ENCODE measurements at places on chromosomes 1 and 21.

DNA sequence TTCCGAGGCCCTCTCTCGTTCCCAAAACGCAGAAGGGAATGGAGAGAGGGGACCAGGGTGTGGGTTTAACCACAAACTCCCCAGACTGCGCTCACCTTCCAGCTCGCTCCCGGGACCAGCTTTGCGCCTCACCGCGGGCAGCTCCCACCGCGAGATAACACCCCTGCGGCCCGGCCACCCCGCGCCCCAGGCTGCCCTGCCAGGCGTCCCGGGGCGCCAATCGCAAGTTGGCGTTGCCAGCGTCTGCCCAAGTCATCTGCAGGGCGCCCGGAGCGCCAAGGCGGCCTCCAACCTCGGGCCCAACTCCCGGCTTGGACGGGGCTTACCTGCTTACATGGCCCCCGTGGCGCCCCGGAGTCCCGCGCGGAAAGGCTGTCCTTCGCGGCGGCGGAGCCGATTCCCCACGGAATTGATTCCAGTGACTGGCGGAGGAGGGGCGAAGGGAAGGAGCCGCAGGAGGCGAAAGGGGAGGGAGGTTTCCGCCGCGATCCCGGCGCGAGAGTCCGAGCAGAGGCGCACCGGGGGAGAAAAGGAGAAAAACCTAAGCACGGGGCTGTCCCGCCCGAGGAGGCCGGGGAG is 456 bp downstream of the PTPN14 start:
- peak; percentile 65 for DNase-seq

GRCh38 chr1:23371987-23372880 is 2.6 kb upstream of the ZNF436 start:
- DNase-seq = no peak

- no peak for DNase-seq
Measured at GRCh38 chr21:25298512-25299491, 308.5 kb downstream of the MRPL39 start.

GRCh38 chr1:215084621-215085020 is 2.1 kb downstream of the KCNK2 start:
- DNase-seq = no peak

DNA sequence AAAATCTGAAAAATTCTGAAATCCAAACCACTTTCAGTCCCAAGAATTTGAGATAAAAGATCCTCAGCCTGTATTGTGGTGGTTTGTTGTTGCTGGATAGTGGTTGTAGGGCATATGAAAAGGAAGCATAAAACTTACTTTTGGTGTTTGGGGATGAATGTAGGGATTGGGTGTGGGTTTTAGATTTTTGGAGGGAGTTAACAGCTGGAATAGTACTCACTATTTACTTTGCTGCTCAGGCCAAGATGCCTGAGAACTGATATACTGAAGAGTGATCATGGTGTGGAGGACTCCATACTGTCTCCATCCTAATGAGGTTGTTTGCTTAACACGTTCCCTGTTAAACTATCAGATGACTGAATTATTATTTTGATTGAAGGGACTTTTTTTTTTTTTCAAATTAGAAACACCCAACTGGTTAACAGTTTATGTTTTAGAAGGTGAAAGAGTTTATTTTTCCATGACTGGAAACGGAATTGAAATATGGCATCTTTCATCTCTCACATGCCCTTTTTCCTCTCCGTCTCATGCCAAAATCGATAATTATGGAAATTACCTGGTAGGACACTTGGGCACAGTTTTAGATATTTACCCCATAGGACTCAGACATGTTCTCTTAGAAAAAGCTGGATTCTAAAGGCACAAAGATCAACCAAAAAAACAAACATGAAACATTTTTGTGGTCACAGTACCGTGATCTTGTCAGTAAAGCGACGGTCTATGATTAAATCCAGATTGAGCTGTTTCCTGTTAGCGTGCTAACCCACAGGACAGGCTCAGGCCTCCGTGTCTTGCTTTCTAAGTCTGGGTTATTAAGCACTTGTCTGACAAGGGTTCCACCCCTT is 37.3 kb downstream of the RGL1 start:
- peak; percentile 86 for DNase-seq

DNA sequence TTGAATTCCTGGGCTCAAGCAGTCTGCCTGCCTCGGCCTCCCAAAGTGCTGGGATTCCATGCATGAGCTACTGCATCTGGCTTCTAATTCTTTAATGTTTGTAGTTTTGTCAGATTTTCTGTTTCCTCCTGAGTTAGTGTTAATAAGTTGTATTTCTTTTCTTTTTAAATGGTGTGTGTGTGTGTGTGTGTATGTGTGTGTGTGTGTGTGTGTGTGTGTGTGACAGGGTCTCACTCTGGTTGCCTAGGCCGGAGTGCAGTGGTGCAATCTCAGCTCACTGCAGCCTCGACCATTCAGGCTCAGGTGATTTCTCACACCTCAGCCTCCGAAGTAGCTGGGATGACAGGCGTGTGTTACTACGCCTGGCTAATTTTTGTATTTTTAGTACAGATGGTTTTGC is 50.2 kb downstream of the ADARB1 start:
- no peak for DNase-seq

DNA sequence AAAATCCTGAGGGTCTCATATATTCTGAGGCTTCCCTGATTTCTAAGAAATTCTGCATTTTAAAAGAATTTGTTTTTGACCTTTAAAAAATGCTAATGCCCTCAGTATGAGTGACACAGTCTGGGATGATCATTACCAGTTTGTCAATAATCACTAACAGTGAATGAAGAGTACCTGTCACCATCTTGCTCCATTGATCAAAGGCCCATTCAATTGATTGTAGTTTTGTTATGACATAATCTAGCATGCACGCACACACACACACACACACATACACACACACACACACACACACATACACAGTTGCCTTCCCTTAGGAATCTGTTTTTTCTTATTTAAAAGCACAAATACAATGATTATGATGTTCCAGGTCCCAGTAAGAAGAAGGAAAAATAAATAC is 250.4 kb downstream of the NFIA start:
- no peak for DNase-seq

- peak; percentile 48 for DNase-seq
Measured at GRCh38 chr1:243213045-243213787, 41.9 kb downstream of the CEP170 start.

DNA sequence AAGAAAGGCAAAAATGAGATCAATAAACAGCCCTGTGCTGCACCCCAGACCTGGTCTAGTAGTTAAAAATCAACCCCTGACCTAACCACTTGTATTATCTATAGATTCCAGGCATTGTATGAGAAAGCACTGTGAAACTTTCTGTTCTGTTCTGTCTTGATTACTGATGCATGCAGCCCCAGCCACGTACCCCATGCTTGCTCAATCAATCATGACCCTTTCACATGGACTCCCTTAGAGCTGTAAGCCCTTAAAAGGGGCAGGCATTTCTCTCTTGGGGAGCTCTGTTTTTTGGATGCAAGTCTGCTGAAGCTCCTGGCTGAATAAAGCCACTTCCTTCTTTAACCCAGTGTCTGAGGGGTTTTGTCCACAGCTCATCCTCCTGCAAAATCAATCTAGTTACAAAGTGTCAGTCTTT is 24.2 kb upstream of the CD34 start:
- DNase-seq = no peak

DNA sequence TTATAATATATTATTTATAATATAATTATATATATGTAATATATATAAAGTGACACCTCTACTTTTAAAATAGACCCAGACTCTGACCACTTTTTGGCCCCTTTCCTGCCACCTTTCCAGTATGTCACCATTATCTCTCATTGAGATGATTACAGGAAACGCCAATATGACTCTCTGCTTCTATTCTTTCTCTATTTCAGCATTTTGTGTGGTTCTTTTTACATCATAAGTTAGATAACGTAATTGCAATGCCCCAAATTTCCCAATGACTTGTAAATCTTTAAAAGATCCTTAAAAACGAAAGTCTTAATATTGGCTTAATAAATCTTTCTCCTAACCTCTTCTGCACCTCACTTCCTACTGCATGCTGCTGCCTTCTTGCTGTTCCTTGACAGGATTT is 8.1 kb upstream of the GBP5 start:
- DNase-seq = no peak

DNA sequence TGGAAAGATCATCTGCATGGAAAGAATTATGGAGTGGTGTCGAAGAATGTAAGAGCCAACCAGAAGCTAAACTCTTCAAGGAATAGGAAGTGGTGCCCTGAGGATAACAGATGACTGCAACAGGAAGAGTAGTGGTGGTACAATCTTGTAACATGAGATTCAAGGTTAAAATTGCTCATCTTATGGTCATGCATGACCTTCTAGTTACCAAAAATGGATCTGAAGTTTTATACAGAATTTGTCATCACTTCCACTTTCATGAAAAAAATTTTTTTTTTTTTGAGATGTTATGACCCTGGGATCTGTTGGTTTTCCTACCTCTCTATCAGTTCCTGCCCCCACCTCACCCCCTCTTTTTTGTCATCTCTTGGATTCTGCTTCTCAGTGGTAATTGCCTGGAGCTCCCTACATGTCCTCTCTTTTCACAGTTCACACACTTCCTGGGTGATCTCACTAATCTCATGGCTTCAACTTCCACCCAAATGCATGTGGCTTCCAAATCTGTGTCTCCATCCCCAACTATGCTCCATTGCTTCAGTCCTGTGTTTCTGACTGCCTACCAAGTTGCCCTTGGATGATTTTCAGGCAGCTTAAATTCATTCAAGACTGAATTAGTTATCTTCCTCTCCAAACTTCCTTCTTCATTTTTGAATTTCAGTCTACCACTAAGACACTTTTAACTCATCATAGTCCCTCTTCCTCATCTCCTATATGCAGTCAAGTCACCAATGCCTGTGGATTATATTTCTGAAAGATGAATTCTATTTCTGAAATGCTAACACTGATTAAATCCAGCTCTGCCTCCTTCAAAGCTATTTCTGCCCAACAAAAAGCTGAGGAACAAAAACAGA is 48.4 kb downstream of the SLAMF6 start:
- DNase-seq = no peak

DNA sequence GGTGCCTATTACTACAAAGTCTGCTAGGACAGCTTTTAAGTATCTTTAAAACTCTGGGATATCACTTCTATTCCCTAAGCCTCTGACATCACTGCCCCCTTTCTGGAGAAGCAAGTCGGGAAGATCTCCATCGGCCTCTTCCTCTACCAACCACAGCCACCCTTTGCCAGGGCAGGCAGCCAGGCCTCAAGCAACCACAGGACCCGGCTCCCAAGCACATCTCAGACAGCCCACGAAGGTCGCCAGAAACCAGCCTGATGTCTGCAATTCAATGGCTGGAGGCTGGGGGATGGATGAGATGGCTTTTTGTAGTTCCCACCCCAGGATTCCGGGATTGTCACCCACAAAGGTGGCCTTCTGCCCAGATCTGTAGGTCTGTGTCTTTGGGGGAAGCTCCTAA is 70.7 kb downstream of the LGR6 start:
- DNase-seq = no peak

DNA sequence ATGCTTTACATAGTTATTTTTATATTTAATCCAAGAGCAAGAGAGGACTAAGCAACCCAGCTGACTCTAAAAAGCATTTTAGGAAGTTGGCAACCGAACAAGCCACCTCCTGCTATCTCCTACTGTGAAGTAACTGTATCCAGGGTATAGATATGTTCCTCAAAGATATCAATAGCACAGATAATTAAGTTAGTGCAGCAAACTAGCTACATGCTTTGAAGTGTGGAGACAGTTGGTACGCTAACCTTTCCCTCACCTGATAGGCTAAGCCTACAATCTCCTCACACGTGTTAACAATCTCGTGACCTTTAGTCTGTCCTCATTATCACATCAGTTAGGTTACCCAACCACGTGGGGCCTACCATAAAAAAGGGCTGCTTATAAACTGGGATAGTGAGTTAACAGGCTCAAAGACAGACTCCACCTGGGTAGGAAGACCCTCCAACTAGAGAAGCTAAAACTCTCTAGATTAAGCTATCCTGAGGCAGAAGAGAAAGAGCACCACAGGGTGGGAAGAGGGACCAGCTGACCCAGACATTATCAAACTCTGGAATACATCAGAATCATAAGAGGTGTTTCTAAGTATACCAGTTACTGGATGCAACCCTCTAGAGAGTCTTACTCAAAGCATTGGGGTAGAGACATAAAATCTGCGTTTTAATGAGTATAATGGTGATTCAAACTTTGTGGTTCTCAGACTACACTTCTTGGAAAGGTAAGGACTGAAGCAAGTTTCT is 340.1 kb upstream of the ESRRG start:
- DNase-seq = no peak

GRCh38 chr1:92572520-92572919 is 85.8 kb upstream of the GFI1 start:
- no peak for DNase-seq

GRCh38 chr1:226688056-226688748 is 50.9 kb downstream of the ITPKB start:
- no peak for DNase-seq

- DNase-seq = no peak
Measured at GRCh38 chr1:245248231-245248731, 93.5 kb downstream of the KIF26B start.
